ENCODE measurements at places on chromosomes 4 and X.

DNA sequence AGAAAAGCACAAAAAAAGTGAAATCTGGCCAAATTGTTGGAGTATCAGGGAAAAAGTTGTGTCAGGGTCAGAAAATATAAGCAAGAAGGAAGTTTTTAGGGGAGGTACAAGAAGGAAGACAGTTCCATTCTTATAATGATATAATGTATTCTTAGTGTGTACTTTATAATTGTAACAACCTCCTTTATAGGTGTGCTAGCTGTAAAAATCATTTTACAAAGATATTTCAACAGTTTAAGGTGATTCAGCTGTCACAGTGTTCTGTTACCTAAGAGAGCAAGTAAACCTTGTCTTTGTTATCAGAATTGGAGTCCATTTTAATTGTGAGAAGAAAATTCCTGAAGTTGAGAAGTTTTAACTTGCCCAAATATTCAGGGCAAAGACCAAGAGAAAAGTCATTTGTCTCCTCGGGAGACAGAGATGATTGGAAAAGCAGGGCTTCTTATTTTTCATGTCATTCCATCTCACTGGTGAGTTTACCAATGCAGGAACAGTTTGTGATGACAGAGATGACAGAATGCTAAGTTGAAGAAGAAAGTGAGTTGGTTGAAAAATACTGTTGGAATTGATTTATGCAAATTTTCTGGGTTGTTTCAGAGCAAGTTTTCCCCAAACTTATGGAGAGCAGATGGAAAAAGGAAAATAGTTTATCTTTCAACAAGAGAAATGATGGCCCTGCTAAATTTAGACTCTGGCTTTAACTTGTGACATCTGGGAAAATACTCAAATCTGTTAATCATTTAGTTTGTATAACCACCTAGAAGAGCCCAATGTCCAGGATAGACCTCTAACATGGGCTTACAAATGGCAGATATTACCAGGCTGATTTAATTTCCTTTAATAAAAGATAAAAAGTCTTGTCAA, 14.8 kb downstream of the INTS6L start:
- DNase-seq: no peak

DNA sequence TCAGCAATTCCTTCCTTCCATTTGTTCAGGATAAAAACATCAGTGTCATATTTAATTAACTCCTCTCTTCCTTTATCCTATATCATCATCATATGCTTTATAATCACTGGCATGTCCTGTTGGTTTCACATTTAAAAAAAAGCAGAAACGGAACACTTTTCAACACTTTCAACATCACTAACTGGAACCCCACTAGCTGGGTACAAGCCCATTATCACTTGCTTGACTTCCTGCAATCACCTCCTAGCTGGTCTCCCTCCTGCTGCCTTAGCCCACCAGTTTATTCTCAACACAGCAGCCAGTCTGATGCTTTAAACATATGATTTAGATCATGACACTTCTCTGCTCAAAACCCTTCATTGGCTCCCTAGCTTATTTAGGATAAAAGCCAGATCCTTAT, 116.4 kb upstream of the LSM6 start:
- DNase-seq: no peak

DNA sequence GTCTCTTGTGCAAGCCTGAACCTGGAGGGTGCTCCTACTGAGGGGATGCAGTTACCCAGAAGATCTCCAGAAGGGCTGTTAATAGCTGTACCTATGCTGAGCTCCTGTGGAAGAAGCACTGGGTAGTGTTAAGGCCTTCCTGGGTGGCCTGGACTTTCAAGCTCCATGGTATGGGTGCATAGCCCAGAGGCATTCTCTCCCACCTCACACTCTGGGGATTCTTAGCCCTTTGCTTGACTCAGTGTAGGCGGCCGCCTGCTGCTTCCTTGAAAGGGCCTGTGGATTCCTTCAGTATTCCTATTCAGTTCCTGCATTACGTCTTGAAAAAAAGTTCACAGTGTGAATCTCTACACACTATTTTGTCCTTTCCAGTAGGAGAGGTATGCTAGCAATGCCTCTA, 235.7 kb upstream of the MAGEB16 start:
- DNase-seq: no peak

DNA sequence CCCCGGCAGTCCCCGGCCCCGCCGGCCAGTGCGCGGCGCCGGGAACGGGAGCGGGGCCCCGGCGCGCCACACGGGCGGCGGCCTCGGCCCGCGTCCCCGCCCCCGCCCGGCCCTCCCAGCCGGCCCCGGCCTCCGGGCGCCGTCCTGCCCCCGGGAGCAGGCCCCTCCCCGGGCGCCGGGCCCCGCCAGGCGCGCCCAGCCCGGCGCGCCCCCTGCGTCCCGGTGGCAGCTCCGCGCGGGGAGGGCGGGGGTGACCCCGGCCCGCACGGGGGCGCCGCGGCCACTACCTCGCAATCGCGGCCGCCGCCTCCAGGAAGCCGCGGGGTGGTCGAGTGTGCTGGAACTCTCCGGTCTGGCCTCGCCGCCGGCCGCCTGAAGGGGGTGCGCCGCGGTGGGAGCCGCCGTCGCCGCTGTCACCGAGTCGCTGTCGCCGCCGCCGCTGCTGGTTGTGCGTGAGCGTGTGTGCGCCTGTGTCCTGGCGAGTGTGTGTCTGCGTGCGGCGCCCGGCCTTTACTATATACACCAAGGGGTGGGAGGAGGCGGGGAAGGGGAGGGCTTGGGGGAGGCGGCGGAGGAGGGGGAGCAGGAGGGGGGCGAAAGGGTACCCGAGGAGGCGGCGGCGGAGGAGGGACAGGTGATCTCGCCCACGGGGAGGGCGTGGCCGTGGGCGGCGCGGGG, at the start of gene RAI2:
TSS of gene RAI2 (minus strand) at position 488 of the 678 bp plus-strand sequence. CDS start 59,288 bp downstream, outside the sequence.
- peak; percentile 56 for DNase-seq

DNA sequence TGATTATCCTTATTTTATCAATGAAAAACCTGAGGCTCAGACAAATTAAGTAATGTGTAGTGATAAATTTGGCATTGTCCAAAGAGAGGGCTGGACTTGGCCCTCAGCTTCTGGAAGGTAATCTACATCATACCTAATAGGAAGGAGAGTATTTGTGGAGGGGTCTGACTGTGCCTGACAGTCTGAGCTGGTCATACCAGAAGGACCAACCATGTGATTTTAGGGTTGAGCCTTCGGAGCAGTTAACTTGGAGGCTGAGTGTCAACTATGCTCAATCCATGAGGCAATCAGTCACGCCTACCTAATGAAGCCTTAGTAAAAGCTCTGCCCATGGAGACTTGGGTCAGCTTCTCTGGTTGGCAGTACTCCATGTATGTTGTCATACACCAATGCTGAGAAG, 136.4 kb downstream of the CPE start:
- no peak for DNase-seq

- DNase-seq: no peak
Measured at GRCh38 chr4:165345666-165346417, 18.4 kb downstream of the MSMO1 start.

- no peak for DNase-seq
Measured at GRCh38 chrX:70252491-70252890, 7.5 kb downstream of the P2RY4 start.

GRCh38 chr4:15400981-15401671, 26.7 kb upstream of the C1QTNF7 start:
- peak; percentile 73 for DNase-seq

DNA sequence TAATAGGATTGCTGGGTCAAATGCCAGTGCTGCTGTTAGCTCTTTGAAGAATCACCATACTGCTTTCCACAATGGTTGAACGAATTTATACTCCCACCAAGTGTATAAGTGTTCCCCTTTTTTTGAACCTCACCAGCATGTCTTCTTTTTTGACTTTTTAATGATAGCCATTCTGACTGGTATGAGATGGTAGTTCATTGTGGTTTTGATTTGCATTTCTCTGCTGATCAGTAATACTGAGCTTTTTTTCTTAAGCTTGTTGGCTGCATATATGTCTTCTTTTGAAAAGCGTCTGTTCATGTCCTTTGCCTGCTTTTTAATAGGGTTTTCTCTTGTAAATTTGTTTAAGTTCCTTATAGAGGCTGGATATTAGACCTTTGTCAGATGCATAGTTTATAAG, 14.8 kb downstream of the USP38 start:
- DNase-seq: no peak

DNA sequence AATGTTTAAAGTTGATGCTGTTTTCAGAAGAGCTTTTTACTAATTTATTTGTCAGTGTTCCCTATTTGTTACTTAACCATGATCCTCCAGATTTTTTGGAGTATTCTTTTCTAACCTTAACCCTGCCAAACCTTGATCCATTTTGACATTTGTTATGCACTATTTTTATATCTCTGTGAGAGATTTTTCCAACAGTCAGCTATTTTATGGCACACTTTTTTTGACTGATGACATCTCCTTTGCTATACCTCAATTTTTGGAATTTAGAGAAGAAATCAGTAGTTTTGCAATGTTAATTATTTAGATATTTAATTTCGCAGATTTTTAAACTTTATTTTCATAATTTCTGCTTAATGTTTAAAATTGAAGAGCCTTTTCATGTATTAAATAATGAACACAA, 66.0 kb downstream of the CPEB2 start:
- DNase-seq: no peak

DNA sequence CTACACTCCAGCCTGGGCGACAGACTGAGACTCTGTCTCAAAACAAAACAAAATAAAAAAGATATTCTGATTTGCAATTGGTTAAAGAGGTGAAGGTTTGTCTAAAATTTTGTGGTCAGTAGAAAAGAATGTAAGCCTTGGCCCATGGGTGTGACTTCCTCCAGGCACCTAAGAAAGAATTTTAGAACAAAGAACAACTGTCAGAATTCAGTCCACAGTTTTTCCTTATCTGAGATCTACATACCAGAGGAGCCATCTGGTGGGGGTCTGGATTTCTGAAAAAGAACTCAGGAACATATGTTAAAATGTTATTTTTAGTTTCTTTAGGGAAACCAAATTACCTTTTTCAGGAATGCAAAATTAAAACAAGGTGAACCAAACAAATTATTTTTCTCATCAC, 434.1 kb downstream of the ANKRD50 start:
- DNase-seq: no peak

DNA sequence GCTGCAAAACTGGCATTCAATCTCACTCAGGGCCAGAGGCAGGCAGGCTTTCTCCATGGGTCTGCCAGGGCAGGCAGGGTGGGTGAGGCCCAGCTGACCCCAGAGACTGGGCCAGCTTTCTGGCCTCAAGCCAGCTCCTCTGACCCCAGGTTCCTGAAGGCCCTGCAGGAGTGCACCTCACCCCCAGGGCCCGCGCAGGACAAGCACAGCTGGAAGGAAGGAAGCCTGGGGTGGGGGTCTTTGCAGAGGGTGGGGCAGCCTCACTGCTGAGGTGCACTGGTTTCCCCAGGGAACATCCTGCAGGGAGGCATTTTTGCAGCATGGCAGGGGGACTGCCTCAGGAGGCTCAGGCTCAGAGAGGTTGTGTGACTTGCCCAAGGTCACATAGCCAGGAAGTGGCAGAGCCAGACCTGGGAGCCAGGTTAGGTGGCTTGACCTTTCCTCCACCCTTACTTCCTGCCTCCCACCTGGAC, 31.5 kb upstream of the AFAP1 start:
- no peak for DNase-seq

GRCh38 chr4:40003986-40004385, 26.3 kb upstream of the PDS5A start:
- DNase-seq: no peak

GRCh38 chrX:17242470-17242869, 132.5 kb upstream of the NHS start:
- DNase-seq: no peak

DNA sequence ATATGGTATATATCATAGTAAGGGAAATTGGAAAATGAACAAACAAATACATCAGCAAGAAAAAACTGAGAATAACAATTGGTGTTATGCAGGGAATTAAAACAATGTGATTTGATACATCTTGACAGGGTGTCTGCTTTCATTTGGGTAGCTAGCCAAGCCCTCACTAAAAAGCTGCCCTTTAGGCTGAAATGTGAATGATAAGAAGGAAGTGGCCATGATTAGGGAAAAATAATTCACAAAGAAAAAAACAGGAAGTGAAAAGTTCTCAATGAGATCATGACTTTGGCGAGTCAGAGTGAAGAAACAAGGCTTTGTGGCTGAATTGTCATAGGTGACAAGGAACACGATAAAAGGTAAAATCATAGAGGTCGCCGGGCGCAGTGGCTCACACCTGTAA, 675.8 kb upstream of the SLIT2 start:
- no peak for DNase-seq

GRCh38 chr4:125434136-125434535, 119.4 kb downstream of the FAT4 start:
- no peak for DNase-seq

GRCh38 chr4:63717384-63717783, 691.9 kb downstream of the TECRL start:
- no peak for DNase-seq

- no peak for DNase-seq
Measured at GRCh38 chrX:1442016-1442665, 10.6 kb downstream of the ASMTL start.

DNA sequence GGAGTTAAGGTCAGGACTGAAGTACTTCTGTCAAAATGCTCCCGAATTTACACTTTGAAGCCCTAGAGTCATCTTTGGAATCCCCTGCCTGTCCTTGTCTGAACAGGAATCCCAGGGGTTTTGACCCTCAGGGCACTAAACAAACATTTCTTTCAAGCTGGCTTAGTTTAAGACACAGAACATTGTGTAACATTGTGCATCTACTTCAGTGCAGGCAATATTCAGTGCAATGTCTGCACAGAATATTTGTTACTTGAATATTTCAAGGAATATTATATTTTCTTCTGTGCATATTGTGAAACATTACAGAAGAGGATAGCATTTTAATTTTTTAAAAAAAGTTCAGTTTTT, 763.4 kb downstream of the PCDH18 start:
- DNase-seq: no peak

- no peak for DNase-seq
Measured at GRCh38 chrX:635428-636090, 5.0 kb downstream of the SHOX start.

DNA sequence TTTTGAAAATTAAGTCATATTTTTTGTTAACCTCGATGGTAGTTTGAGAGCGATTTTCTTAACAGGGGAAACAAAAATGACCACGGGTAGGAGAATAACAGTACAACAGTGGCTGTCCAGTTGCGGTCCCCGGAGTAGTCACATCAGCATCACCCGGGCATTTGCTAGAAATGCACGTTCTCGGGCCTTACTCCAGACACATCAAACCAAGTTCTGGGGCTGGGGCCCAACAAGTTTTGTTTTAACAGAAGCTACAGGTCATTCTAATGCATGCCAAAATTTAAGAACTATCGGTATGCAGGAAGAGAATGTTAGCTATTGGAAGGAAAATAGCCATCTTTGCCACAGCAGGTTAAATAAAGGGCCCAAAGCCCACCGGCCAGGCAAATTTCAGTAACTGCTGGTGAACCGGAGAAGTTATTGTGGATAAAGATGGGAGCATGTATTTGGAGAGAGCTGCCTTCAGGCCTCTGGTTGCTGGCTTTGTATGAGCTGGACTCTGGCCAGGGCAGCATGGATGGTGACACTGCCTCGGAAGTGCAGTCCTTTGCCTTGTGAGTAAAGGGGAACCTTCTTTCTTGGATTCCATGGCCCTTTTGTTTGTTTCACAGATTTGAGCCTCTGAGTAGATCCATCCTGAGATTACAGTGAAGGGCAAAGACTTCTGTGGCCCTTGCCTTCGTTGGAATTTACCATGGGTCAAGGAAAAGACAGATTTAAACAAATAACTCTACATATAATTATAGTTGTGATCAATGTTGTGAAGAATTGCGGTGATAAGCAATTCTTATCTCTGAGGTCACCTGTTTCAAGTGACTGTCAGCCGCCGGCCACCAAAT, 62.1 kb downstream of the TBC1D14 start:
- peak; percentile 64 for DNase-seq
